ENCODE measurements at places on chromosomes 5 and 9.

- no peak for DNase-seq
Measured at GRCh38 chr9:135664266-135664665, 1.2 kb downstream of the LCN9 start.

DNA sequence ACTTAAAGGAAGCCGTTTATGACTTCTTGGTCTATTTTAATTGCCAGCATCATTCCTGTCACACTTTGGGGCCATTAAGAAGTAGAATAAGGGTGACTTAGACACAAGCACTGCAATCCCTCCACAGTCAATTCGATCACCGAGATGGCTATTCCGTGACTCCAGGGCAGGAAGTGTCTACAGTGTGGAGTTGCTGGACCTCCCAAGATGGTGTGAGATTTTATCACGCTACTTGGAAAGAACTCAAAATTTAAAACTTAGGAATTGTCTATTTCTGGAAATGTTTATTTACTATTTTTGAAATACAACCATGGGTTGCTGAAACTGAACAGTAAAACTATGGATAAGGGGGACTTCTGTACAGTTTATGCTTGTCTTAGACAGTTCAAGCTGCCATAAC is 6.2 kb downstream of the FBXL7 start:
- no peak for DNase-seq

DNA sequence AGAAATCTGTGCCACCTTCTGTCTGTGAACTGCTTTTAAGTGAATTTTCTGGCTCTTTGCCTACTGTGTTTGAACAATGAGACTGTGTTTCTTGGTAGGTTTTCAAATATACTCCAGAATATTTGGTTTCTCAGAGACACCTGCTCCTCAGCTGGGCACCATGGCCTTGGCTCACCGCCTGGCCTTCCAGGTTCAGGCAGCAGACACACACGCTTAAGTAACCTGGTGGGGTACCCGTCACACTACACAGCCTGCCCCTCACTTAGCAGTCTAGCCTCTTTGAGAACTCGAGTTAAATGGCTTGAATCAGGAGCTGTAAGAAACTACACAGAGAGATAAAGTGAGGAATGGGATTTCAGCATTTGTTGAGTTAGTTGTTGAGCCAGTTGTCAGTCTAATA is 530.5 kb downstream of the MTRR start:
- DNase-seq, result no peak

- no peak for DNase-seq
Measured at GRCh38 chr5:40483316-40483715, 196.4 kb upstream of the PTGER4 start.

GRCh38 chr5:110201791-110202190 is 512.1 kb downstream of the MAN2A1 start:
- DNase-seq, result no peak

DNA sequence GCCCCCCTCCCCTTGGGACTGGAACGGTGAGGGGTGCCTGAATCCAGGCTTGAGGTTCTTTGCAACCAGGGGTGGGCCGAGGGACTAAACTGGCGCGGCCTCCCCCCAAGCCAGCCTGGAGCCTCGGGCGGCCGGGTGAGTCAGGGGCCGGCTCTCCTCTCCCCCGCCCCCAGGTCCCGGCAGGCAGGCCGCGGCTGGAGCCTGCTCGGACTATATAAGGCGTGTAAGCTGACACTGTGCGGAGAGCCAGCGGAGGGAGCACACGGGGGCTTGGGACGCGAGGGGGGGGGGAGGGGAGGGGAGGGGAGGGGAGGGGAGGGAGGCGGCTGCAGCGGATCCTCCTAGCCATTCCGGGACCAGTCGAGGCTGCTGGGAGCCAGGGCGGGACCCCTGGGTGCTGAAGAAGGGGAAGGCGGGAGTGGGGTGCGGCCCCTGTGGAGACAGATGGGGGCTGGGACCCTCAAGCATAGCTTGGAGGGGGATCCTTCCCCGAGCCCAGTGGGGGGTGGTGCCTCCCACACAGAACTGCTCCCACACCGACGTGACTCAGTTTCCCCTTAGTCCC is 595 bp downstream of the PDLIM7 start:
- no peak for DNase-seq
